Neural crest cell (in vitro differentiated cells): ENCODE measurements at places on chromosomes 3 and 15.

DNA sequence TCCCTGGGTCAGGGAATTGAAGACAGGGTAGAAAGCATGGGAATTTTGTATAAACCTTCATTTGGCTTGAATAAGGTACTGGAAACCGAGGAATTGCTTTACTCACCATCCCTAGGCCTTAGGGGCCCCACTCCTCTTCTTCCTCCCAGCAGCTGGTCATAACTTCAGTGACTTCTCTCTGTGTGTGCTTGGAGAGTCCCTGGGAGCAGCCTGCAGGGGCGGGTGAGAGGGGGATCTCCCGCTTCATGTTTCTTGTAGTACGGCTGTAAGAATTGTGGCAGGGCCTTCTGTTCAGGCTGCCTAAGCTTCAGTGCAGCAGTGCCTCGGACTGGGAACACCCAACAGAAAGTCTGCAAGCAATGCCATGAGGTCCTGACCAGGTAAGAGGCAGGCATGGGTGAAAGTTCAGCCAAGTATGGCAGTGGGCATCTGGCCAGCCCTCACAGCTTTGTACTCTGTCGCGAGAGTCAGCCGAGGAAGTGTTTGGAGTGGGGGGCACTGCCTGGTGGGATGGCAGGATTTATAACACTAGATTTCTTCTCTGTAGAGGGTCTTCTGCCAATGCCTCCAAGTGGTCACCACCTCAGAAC, 1.7 kb upstream of the DNAJC17 start:
- no peak for DNase-seq

GRCh38 chr15:56342653-56343052, 22.6 kb upstream of the TEX9 start:
- no peak for DNase-seq

DNA sequence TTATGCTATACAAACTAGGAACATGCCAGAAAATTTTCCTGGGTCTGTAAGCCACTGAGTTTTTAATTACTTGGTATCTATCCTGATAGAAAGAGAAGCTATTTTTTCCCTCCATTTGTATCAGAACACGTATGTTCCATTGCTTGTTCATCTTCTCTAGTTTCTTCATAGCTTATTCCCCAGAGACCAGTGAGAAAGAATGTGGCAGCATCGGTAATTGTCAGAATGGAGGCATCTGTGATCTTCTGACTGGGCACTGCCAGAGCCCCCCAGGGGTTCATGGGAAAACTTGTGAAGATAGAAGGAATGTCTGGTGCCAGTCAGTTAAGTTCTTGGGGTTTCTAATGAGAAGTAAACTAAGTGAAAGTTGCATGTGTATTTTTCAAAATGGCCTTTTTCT, 720.2 kb upstream of the GOLIM4 start:
- DNase-seq: no peak

DNA sequence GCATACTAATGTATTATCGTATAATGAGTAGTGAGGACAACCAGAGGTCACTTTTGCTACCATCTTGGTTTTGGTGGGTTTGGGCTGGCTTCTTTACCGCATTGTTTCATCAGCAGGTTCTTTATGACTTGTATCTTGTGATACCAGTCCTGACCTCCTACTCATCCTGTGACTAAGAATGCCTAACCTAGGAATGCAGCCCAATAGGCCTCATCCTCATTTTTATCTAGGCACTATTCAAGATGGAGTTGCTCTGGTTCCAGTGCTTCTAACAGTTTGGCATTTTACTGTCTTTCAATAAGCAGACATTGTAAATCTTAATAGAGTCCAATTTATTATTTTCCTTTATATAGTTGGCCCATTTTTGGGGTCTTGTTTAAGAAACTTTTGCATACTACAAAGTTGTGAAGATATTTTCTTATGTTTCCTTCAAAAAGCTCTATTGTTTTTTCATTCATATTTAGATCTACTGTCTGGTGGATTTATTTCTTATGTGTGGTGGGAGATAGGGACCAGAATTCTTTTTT, 60.8 kb upstream of the RNU6-1 start:
- DNase-seq: no peak

GRCh38 chr3:172157564-172158258, 118.3 kb downstream of the FNDC3B start:
- no peak for DNase-seq

GRCh38 chr3:118966700-118967099, 67.9 kb downstream of the IGSF11 start:
- DNase-seq: no peak

DNA sequence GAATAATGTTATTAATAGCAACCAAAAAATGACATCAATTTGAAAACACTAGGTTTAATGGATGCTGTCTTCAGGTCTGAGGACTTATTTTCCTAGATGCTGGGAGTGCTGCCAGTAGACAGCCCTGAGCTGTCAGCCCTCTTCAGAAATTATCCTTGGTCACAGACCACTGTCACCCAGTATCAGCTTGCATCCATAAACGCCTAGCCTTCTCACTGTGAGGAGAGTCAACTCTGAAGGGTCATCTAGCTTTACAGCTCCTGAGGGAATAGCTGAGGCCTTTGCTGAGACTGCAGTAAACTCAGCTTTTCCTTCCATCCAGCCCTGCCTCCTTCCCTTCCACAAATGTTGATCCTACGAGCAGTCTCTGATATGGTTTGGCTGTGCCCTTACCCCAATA, 19.4 kb upstream of the MNS1 start:
- no peak for DNase-seq
